CD4-positive, alpha-beta T cell treated with Interleukin-6 for 4 hours (primary cell): ENCODE measurements at places on chromosomes 3 and 15.

- DNase-seq: no peak
Observed at GRCh38 chr15:98760112-98760826, 111.9 kb downstream of the IGF1R start.

DNA sequence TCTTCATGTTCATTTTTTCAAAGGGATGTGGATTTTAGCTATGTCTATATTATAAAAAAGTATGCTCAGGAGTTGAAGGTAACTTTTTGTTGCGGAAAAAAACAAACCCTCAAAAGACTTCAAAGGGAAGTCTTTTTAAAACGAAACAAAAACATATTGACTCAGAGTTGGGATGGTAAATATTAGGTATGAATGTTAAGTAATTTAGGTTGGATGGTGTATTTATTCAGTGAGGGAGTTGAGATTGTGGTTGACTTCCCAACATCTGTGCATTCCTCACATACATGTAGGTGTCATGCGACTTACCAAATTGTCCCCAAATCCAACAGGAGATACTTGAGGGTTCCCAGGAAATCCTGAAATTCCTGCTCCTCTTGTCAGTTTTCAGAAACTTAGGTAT is 32.7 kb upstream of the PLSCR5 start:
- no peak for DNase-seq

GRCh38 chr3:18099611-18100010 is 325.5 kb downstream of the SATB1 start:
- no peak for DNase-seq

GRCh38 chr3:15486979-15487378 is 34.5 kb downstream of the COLQ start:
- DNase-seq: no peak

- DNase-seq: peak; percentile 12
Observed at GRCh38 chr15:66703540-66703941, 1.5 kb downstream of the SMAD6 start.

- DNase-seq: no peak
Observed at GRCh38 chr15:26231096-26231495, 368.0 kb upstream of the ATP10A start.

DNA sequence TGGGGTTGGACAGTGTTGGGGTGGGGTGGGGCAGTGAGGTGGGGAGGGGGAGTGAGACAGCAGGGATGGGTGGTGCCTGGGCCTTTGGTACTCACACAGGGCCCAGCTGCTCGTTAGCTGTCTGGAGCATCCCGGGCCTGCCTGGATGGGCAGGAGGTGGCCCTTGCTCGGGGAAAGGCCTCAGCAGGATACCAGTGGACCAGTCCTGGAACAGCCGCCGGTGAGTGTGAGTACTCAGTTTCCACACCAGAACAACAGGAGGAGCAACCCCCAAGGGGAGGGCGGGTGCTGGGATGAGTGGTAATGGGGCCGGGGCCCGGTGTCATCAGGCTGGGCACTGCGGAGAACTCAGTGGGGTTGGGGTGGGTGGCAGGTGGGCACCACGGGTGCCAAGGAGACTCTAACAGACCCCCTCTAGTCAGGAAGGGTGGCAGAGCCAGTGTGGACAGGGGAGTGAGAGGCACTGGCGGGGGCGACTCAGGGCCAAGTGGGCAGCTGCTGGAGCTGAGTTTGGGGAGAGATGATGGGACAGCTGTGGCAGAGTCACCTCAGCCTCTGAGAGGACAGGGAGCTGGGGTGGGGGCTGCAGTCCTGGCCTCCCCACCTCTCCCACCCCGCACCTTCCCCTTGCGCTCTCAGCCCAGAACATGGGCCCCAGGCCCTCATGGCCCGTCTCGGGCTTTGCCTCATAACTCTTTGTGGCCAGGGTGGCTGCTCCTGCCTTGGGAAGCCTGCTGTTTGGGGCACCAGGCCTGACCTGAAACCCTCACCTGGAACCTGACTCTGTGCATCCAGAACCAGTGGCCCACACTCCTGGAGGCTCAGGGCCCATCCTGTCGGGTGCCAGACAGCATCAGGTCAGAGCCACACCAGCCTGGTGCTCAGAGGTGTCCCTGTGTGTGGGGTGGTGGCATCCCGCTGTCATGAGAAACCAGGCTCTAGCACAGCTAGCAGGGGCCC is 52.1 kb upstream of the PRR23E start:
- DNase-seq: no peak

- no peak for DNase-seq
Observed at GRCh38 chr3:42189001-42189460, 77.0 kb downstream of the CCK start.
